ENCODE measurements at places on chromosomes 7 and 10.

DNA sequence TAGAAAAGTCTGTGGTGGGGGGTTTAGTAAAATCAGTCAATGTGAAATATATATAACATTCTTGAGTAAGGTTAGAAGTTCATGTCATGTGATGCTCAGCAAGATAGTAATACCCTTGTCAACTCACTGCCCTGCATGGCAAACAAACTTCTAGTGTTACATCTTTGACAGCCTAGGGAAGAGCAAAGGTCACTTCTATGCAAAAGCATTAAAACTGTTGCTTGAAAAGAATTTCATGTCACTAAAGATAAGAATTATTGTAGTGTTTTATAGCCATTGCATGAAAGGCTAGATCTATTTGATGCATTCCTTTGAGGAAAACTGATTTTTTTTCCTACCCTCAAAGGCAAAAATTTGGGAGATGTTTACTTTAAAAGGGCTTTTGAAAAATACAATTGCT, 176.0 kb downstream of the SKAP2 start:
- DNase-seq = no peak

- DNase-seq = no peak
Measured at GRCh38 chr7:151304856-151305255, 36.8 kb upstream of the NUB1 start.

DNA sequence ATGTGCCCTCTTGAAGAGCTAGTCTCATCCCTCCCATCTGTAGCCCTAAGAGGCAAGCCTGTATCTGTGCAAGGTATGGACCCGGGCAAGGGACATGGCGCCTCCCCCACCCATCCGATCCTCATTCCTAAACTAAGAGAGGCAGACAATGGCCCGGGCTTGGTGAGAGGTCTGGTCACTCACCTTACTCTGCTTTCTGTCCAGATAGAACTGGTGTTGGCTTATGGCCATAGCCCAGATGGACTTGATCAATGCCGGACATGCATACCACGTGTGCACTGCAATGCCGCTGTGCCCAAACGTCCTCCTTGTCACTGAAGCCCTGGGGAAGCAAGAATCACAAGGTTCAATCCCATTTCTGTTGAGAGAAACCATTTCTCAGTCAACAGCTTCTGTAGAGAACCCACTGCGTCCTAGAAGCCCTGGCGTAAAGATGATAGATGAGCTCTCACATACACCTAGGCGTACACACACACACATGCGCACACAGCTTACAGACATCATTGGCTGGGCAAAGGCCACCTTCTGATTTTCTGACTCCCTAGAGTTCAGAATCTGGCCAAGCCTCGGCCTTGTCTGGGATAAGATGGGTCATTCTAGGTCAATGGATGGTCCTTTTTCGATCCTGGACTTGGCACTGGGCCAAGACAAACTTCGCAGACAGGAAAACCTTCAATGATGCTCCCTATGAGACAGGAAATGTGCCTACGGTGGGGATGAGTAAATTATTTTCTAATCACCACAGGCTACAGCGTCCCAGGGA, 114.6 kb downstream of the PRPF18 start:
- no peak for DNase-seq

DNA sequence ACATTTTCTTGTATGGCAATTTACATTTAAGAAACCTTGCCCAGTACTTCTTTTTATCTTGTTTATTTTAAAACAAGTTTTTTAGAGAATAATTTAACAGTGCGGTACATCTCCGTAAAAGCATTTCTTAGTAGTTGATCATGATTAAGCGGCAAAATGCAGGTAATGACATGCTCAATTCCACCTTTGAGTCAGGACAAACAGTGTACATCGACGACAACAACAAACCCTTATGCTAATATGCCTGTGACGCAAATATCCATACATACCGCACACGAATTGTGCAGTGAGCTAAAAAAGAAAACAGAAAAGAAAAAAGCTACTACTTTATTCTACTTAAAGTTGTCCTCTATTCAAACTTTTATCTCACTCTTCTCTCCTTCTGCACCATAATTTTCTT, 1.9 kb downstream of the MAGI2 start:
- DNase-seq = no peak

DNA sequence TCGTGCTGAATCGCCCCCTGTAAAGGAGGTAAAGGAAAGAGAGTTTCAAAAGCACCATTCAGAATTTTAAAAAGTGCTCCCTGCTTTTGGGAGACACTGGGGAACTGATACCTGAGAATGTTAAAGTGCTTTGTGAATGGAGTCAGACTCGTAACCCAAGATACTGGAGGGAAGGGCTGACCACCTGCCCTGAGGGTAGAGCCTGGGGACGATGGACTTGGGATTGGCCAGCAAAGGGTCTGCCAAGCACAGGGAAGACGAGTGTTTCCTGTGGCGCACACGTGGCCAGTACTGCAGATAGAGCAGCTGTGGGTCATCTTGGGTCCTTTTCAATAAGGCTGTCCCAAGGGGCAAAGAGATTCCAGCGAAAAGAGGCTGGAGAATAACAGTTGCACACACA, 1284.1 kb upstream of the AUTS2 start:
- no peak for DNase-seq

DNA sequence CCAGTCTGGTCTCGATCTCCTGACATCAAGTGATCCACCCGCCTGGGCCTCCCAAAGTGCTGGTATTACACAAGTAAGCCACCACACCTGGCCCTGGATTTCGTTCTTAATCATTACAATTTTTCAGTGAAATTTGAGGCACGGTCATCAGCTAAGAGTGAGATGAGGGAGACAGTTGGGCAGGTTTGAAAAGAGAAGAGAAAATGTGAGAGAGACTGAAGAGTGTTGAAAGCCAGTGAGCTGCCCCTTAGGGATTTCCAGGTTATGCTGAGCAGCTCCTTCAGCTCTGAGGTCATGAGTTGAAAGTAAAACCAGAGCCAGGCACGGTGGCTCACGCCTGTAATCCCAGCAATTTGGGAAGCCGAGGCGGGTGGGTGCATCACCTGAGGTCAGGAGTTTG, 5.9 kb upstream of the UPF2 start:
- DNase-seq = no peak

DNA sequence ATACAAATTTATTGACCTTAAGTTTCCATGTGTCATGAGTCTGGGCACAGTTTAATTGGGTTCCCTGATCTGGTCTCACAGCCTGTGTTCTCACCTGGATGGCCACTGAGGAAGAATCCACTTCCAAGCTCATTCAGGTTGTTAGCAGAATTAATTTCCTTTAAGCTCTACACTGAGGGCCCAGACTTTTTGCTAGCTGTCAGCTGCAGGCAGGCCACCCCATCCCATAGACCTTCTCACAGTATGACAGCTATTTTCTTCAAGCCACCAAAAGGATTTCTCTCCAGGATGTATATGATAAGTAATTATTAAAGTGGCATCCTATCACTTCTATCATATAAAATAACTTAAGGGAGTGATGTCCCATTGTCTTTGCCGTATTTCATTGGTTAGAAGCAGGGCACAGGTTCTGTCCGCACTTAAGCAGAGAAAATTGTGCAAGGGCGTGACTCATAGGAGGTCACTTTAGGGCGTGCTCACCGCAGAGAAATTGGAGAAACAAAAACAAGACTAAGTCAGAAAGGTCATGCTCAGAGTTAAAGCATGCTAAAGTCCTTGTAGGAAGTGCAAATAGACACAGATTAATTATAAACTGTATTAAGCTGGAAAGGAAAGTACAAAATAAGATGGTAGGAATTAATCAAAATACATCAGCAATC, 109.9 kb downstream of the AHR start:
- DNase-seq = peak; percentile 73

DNA sequence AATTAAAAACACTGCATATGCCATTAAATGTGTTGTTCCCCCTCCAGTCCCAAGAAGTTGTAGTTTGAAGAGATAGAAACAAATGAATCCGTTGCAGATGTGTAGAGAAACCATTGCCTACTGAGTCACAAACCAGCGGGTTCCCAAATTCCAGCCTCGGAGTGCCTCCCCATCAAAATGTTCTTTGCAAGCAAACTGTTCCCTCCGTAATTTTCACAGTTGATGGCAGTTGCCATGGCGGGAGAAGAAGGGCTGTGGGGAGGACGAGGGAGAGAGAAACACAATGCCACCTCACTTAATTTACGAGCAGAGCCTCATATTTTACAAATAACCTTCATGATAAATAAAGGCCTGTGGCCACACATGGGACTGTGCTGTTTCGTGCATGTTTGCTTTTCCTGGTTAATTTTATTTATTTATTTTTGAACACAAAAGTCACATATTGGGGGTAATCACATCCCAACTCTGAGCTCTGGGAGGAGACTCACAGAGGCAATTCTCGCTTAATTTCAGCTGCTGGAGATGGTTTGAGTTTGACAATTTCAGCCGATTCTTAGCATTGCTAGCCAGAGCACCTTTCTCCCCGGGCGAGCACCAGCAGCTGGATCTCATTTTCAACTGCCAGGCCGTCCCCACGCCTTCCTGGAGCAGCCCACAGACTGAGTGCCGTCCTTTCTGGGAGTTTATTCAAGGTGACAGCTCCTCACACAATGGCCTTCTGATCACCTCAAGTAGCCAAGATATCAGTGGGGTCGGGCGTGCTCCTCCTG, 1084.2 kb downstream of the KCNMA1 start:
- no peak for DNase-seq

DNA sequence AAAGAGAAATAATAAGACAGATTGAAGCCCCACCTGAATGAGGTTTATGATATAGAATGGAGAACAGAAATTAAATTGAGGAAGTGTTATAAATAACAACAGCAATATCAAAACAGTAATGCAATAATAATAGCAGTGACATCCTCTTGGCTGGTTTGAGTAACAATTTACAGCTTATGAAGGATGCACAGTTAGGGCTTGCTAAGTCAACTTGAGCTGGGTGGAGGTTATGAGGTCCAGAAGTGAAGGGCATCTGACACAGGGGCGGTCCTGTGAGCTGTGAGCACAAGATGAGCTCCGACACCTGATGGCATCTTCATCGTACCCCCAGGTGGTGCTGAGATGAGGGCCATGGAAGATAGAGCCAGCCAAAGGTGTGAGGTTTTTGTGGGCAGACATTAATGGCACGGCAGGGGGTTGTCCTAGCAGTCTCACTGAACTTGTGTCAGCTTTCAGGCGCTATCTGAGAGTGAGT, 30.5 kb downstream of the ARHGAP22 start:
- DNase-seq = no peak

DNA sequence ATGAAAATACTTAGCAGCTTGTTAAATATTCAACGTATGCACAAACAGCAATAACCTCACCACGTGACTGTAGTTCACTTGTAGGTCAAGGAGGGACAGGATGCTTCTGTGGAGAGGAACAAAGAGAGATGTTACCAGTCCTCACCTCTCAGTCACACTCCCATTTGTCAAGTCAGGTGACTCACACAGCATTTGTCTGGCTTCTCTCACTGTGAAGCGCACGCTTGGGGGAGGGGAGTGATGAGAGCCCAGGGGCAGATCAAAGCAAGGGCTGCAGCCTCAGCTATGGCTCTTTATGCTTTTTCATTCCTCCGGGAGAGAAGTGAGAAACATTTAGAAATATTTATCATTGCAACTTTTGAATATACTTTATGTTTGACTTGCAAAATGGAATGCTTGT, 2.9 kb upstream of the RBM20 start:
- DNase-seq = peak; percentile 55

DNA sequence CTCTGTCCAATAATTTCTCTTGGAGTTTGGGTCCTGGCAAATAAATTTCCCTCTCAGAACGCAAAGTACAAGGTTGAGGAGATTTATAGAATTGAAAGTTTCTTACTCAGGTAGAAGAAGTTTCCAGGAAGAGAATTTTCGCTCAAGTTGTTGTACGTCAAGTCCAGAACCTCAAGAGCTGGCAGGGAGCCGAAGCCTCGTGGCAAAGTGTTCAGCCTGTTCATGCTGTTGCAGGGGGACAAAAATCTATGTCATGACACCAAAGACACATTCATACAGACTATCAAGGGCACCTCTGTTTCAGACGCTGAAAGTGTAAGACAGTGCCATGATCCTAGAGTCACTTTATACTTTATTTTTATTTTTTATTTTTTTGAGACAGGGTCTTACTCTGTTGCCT, 62.5 kb downstream of the RSU1 start:
- DNase-seq = no peak

DNA sequence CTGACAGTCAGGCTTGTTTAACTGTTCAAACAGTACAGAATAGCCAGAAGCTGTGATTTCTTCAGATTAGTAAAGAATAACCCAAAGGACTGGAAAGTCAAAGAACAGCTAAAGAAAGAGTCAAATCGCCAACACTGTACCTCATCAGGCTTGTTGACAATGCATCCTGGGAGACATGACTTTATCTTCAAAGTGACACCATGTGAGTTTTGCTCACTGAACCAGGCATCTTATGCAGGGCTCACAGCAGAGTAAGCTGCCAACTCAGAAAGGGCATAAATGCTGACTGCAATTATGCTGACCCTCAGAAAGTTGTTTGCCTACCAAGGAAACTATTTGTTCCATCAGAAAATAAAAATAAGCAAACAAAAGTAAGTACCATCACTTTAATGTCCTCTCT, 96.4 kb downstream of the MAGI2 start:
- no peak for DNase-seq

- DNase-seq = no peak
Measured at GRCh38 chr10:78929541-78929940, 139.2 kb upstream of the ZMIZ1 start.

DNA sequence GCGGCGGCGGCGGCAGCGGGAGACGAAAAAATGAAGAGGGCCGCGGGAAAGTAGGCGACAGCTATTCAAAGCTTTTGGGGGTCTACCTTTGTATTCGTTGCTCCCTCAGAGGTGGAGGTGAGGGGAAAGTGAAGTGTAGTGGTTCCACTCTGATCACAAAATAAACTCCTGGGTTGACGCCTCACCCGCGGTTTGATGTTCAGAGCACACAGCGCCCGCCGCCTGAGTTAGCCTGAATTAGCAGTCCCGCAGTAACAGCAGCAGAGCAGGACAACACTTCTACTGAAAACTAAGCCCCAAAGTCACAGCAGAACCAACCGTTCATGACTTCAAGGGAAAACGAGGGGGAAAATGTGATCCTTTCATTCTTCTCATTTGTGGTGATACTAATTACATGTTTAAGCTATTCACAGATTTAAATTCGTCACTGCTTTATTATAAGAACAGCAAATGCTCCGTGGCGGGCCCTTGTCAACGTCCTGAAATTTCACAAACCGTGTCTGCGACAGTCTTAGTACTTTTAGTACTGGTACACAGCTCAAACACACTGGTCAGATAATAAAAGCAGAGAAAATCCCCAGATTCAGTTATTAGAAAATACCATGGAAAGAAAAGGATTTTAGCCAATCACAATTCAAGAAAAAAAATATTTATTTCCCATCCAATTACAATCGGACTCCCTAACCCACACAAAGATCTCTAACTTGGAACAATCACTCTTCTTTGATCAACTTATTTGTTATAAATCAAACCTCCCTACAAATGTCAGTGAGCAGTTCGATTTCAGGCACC, 563 bp upstream of the JMJD1C start:
- DNase-seq = peak; percentile 74

DNA sequence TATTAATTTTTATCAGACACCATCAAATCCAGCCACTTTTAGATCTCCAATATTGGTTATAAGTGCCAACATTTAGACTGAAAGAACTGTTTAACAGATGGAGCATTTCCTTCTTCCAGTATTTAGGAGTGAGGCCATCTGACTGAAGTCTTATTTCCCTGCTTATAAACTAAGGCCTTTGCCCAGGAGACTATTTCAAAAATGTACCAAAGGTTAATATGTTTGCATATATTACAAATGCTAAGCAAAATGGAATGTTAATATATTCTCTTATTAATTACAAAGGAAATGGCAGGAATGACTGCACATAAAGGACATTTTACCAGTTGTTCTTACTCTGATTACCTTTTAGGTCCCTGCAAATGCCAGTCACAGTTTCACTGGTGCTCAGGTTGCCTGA, 238.9 kb upstream of the PLXNA4 start:
- DNase-seq = peak; percentile 16

- DNase-seq = no peak
Measured at GRCh38 chr10:78891741-78892140, 177.0 kb upstream of the ZMIZ1 start.

Measured in astrocyte of the hippocampus (primary cell).